Neural progenitor cell (in vitro differentiated cells): ENCODE measurements at places on chromosomes 2 and 18.

DNA sequence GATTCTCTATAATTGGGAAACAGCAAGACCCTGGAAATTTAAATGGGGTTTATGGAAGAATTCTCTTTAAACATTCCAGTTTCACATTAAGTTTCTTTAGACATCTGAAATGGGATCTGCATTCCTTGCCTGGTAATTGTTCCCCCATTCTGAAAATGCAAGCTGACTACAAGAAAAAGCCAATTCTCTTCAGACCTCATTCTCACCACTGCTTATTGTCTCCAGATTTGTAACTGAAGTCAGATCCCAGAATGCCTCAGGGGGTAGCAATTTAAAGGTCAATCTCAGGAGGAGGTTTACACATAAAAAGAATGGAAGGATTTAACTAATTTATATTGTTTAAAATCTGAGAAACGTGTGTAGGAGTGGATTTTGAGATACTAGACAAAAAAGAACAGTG is 41.2 kb downstream of the COL3A1 start:
- peak overlapping the region; percentile 50 for H3K27ac ChIP-seq
- peak; percentile 47 for DNase-seq
- no peaks in the 10 kb centered on the region for H3K27me3 ChIP-seq
- H3K4me1 ChIP-seq = peaks cover 22% of the 10 kb centered on the region

DNA sequence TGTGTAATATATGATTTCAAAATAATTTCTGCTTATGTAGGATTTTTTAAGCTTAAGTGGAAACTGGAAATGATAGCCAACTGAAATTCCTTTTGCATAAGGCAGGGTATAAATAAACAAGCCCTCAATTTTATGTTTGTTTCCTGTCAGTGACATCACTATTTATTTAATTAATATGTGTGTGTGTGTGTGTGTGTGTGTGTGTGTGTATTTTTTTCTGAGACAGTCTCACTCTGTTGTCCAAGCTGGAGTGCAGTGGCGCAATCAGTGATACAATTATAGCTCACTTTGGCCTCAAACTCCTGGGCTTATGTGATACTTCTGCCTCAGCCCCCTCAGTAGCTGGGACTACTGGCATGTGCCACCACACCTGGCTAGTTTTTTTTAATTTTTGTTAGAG is 29.3 kb upstream of the CYP20A1 start:
- peaks cover 11% of the 10 kb centered on the region for H3K36me3 ChIP-seq
- H3K27ac ChIP-seq = no peak overlapping the region
- H3K27me3 ChIP-seq = no peaks in the 10 kb centered on the region

- no peaks in the 10 kb centered on the region for H3K4me1 ChIP-seq
- no peak for DNase-seq
- H3K27me3 ChIP-seq = no peaks in the 10 kb centered on the region
- H3K36me3 ChIP-seq = no peaks in the 10 kb centered on the region
- no peak overlapping the region for H3K27ac ChIP-seq
- no peak overlapping the region for H3K4me3 ChIP-seq
Measured at GRCh38 chr2:137173463-137173862, 408.1 kb downstream of the THSD7B start.

DNA sequence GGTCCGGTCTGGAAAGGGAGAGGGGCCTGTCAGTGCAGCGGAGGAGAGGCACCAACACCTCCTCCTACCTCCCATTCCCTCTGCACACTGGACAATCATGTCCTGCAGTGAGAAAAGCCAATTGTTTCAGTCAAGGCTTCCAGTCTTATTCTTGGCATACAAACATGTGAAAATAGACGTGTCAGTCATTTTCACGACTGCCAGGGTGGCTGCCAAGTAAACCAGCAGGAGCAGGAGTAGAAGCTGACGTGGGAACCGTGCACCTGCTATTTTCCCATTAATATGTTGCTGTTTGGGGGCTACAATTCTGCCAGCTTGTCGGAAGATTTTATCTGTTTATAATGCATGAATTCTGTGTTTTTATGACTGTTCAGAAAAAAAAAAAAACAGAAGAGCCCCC is 202.3 kb downstream of the SPP2 start:
- H3K36me3 ChIP-seq = no peaks in the 10 kb centered on the region
- no peak overlapping the region for H3K4me3 ChIP-seq
- no peaks in the 10 kb centered on the region for H3K4me1 ChIP-seq
- no peak for DNase-seq
- no peaks in the 10 kb centered on the region for H3K27me3 ChIP-seq
- H3K27ac ChIP-seq = no peak overlapping the region

GRCh38 chr2:24228470-24228869 is 53.6 kb downstream of the FAM228A start:
- H3K27me3 ChIP-seq = no peaks in the 10 kb centered on the region
- H3K4me3 ChIP-seq = no peak overlapping the region
- H3K4me1 ChIP-seq = peaks cover 5% of the 10 kb centered on the region
- DNase-seq = no peak
- H3K27ac ChIP-seq = no peak overlapping the region

DNA sequence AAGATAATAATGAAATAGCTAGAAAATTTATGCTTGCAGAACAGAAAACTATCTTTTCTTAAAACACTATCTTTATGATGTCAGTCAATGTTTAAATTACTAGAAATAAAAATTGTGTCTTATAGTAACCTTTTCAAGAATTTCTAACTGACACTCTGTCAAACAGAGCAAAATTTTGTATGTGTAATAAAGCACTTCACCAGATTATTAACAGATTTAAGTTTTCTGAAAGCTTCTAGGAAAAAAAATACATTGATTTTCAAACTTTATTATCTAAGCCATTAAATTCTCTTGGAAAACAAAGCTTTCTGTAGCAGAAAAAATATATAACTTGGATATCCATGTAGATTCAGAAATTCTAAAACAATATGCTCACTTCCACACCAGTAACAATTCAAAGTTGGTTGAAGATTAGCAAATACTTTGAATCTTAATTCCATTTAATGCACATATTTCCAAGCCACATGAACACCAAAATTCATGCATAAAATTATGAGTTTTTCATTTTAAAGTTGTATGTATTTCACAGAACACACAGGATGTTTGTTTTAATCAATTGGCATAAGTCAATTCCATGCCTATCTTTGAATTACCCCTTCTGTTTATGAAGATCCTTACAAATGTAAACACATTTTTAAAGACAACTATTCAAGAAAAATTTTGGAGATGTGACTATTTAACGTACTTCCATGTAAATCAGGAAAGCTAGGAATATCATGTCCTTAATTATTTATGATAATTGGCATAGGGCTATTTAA is 19.9 kb downstream of the FN1 start:
- H3K4me3 ChIP-seq = no peak overlapping the region
- no peak for DNase-seq
- no peaks in the 10 kb centered on the region for H3K27me3 ChIP-seq
- no peaks in the 10 kb centered on the region for H3K4me1 ChIP-seq

- H3K4me1 ChIP-seq = no peaks in the 10 kb centered on the region
- DNase-seq = no peak
- H3K36me3 ChIP-seq = no peaks in the 10 kb centered on the region
- no peak overlapping the region for H3K4me3 ChIP-seq
- H3K27me3 ChIP-seq = no peaks in the 10 kb centered on the region
- H3K27ac ChIP-seq = no peak overlapping the region
Measured at GRCh38 chr2:102432386-102432785, 9.4 kb downstream of the IL18RAP start.

GRCh38 chr18:7812431-7813063 is 245.4 kb downstream of the PTPRM start:
- no peak overlapping the region for H3K27ac ChIP-seq
- peaks cover 3% of the 10 kb centered on the region for H3K36me3 ChIP-seq
- no peak for DNase-seq
- no peak overlapping the region for H3K4me3 ChIP-seq

GRCh38 chr2:207032490-207032889 is 93.2 kb downstream of the CPO start:
- H3K27ac ChIP-seq = no peak overlapping the region
- no peak overlapping the region for H3K4me3 ChIP-seq
- H3K27me3 ChIP-seq = no peaks in the 10 kb centered on the region
- peaks cover 11% of the 10 kb centered on the region for H3K4me1 ChIP-seq
- peaks cover 9% of the 10 kb centered on the region for H3K36me3 ChIP-seq

GRCh38 chr2:10932345-10933151 is 20.8 kb downstream of the KCNF1 start:
- no peak overlapping the region for H3K4me3 ChIP-seq
- no peaks in the 10 kb centered on the region for H3K36me3 ChIP-seq
- H3K27ac ChIP-seq = no peak overlapping the region
- H3K4me1 ChIP-seq = no peaks in the 10 kb centered on the region
- peaks cover 10% of the 10 kb centered on the region for H3K27me3 ChIP-seq

DNA sequence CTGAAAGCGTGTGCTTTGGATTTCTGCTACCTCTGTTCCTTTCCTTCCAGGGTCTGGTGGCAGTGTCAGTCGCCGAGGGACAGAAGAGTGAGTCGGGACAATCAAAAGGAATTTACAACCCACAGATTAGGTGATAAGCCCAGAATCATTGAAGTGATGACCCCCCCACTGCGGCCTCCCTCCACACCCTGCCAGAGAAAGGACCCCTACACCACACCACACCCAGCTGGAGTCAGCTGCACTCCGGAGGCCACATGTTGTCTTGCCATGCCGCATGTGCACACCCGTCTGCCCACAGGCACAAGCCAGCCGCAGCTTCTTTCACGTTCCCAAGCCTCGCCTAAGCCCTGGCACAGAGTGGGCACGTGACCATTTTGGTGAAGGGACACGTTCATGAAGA is 366.8 kb upstream of the SALL3 start:
- no peak overlapping the region for H3K27ac ChIP-seq
- DNase-seq = no peak
- no peaks in the 10 kb centered on the region for H3K36me3 ChIP-seq

DNA sequence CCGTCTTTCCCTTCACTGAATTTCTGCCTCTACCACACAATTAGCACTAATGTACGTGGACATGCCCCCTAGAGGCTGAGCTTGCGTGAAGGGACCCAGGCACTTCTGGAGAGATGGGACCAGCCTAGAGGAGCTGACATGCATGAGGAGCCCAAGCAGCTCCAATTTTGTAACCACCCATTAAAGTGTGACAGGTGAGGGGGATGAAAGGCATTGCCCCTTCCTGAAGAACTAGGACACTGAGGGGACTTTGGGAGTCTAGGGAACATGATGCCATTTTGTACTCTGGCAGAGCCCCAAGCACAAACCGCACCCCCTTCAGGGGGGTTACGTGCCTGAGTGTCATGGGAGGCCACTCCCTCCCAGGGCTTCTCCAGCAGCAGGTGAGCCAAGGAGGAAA is 63.6 kb downstream of the HNRNPLL start:
- H3K4me3 ChIP-seq = no peak overlapping the region
- no peak overlapping the region for H3K27ac ChIP-seq
- peaks cover 19% of the 10 kb centered on the region for H3K27me3 ChIP-seq

DNA sequence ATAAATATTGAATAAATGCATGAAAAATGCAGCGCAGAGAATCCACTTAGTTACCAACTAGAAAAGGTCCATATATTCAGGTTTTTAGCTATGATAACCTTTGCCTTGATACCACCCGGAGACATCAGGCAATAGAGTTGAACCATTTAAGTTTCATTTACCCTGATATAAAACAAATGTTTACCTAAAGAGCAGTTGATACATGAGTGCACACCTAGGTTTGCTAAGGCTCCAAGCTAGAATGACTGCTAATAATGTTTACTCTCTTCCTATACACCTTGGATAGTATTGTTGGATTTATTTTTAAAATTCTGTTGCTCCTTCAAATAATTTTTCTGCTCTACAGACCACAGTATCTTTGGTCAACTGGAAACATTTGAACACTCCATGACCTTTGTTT is 1463.6 kb downstream of the LRP1B start:
- DNase-seq = no peak
- no peaks in the 10 kb centered on the region for H3K27me3 ChIP-seq
- H3K36me3 ChIP-seq = no peaks in the 10 kb centered on the region
- H3K4me1 ChIP-seq = no peaks in the 10 kb centered on the region

DNA sequence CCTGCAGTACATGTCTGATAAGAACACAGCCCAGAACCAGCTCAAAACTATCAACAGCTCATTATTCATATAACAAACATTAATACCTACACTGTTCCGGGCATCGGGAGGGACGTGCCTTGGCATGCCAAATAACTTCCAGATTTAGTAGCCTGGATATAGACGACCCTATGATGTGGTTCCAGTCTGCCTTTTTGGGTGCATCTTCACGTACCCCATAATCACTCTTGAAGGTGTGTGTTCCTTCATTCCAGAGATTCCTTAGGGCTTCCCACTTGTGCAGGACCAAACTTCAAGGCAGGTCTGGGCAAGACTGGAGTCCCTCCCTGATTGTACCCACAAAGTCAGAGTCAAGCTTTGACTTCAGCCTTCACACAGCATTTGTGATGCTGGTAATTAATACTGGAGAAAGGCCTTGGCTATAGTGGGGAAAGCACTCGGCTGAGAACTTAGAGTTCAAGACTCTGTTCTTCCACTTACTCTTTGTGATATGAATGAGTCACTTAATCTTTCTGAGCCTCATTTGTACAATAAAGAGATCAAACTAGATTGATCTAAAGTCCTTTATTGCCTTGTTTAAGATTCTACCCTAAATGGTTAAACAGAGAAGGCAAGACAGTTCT is 27.7 kb upstream of the SPATS2L start:
- H3K4me3 ChIP-seq = no peak overlapping the region
- no peak for DNase-seq
- H3K4me1 ChIP-seq = peaks cover 6% of the 10 kb centered on the region

- H3K4me1 ChIP-seq = peaks cover 9% of the 10 kb centered on the region
- H3K4me3 ChIP-seq = no peak overlapping the region
- no peaks in the 10 kb centered on the region for H3K36me3 ChIP-seq
- H3K27ac ChIP-seq = no peak overlapping the region
Measured at GRCh38 chr18:7940971-7941370, 373.9 kb downstream of the PTPRM start.

- H3K27me3 ChIP-seq = no peaks in the 10 kb centered on the region
- H3K4me3 ChIP-seq = no peak overlapping the region
- H3K36me3 ChIP-seq = no peaks in the 10 kb centered on the region
Measured at GRCh38 chr2:205957452-205958154, 128.4 kb downstream of the INO80D start.

GRCh38 chr2:25043241-25043867 is 1.5 kb downstream of the EFR3B start:
- no peak overlapping the region for H3K27ac ChIP-seq
- H3K4me3 ChIP-seq = peak overlapping the region; percentile 94
- peaks cover 23% of the 10 kb centered on the region for H3K27me3 ChIP-seq

DNA sequence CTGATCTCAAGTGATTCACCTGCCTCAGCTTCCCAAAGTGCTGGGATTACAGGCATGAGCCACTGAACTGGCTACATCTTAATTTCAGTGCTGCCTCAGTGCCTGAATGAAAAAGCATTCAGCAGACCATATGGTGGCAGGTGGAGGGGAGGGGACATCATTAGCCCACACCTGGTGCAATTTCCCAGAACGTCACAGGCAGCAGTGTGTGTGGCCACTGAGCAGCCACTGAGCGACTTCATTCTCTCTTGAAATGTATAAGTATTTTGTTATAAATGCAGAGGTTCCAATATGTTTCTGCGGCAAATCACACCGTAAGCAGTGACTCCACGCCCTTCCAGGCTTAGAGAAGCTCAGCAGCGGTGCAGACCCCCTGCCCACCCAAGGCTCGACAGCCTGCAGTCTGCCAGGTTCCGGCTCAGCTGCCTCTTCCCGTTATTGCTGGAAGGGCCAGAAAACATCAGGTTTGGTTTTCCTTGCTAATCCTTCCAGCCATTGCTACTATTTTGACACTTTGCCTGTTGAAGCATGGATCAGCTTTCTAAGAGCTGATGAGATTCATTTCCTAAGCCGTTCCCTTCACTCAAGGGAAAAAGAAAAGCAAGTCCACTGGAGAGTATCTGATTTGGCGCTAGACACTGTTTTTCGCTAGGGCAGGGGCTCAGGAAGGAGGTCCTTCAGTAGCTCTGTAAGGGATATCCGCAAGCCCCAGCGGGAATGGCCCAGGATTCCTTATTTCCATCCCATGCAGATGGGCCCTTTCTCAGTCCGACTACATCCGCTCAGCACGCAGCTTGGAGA is 250.7 kb downstream of the VAPA start:
- no peaks in the 10 kb centered on the region for H3K36me3 ChIP-seq
- H3K27me3 ChIP-seq = no peaks in the 10 kb centered on the region
- DNase-seq = peak; percentile 28
- H3K4me1 ChIP-seq = peaks cover 4% of the 10 kb centered on the region
